ENCODE measurements at places on chromosomes 6 and 20.

DNA sequence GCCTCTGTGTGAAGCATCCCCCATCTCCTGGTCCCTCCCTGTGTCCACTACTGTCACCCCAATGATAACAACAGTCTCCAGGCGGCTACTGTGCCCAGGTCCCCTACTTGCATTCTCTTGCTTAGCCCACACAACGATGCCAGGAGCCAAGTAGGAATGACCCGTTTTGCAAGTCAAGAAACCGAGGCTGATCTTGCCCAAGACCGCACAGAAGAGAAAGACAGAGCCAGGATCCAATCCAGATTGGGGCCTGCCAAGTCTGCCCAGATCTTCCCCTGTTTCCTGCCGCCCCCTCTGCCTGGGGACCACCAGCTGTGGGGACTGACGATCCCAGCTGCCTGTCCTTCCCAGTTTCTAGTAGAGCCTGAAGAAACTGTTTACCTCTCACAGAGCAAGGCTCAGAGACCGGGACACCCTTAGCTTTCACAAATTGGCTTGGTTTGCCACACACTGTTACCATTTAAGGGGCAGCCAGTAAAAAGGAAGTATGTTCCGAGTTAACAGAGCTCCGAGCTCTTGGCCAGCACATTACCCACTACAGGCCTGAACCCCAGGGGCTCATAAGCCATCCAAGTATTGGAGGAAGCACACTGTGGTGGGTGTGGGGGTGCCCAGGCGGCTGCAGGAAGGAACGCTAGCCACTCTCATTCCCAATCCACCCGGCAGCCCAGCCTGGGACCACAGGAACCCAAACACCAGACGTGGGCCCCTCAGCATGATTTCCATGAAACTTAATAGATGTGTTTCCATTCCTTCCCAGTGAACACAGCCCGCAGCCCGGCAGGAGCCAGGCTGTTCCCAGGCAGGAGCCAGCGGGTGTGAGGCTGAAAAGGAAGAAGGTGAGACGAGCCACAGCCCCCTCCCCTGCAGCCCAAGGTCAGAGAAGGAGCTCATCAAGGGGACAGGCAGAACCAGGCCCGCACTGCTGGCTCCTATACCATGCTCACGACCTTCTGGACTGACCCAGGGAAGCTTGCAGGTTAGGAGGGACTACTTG lies 7.9 kb downstream of the KIAA1755 start:
- DNase-seq = no peak

DNA sequence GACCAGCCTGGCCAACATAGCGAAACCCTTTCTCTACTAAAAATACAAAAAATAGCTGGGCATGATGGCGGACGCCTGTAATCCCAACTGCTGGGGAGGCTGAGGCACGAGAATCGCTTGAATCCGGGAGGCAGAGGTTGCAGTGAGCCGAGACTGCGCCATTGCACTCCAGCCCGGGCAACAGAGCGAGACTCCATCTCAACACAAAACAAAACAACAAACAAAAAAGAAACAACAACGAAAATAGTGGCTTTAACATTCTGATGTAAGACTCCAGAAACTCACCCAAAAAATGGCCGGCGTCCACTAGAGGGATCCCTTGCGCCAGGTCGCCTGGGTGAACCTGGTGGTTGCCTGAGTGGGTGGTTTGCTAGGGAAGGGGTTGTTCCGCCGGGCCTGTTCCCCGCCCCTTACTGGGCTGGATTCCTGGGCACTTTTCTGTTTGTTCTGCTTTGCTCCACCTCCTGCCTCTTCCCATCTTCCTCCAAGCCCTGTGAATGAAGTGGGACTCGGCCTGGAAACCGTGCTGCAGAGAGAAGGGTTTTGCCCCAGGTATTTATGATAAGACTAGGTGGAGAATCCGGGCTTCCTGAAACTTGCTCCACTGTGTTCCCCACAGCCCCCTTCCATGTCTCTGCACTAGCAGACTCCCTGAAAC lies 1.5 kb downstream of the PABPC1L start:
- DNase-seq = no peak

DNA sequence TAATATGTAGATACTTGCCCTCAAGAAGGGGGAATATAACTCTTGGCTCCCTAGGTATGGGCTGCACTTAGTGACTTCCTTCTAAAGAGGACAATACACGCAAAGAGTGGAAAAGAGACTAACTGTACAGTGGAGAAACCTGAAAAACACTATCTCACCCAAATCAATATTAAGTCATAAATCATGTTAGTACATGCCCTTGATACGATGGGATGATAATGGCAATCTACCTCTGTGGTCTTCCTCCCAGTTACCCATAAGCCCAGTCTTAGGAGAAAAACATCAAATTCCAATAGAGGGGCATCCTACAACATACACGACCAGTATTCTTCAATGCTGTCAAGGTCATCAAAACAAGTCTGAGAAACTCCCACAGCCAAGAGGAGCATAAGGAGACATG lies 1.3 kb downstream of the TRIM26 start:
- no peak for DNase-seq

DNA sequence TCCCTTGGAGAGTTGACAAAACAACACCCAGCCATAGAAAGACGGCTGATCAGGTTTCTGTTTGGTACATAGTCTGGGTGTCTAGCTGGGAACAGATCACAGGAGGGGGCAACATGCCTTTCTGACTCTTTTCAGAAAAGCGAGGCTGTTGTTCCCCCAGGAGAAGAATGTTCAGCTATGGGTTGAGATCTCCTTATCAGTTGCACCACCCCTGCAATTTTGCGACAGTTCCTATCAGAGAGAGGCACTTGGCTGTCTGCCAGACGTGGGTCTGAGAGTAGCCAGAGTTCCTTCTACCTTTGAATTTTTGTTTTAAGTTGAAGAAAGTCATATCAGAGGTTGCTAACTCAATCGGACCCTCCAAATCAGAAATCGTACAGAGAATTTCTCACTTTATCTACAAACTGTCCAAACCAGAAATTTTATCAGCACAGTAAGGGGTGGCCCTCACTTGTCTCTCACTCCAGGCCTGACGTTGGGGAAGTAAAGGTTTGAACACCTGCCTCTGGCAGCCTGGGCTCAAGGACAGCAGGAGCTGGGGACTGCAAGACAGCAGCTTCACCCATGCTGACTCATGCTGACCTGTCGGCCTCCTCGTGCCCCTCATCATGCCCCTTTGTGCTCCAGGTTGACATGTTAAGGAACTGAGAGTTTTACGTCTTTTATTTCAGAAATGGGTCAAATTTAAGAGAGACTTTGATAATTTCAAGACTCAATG lies 42.3 kb downstream of the TMC2 start:
- DNase-seq = no peak

GRCh38 chr6:159137676-159138075 lies 31.5 kb upstream of the FNDC1 start:
- no peak for DNase-seq

DNA sequence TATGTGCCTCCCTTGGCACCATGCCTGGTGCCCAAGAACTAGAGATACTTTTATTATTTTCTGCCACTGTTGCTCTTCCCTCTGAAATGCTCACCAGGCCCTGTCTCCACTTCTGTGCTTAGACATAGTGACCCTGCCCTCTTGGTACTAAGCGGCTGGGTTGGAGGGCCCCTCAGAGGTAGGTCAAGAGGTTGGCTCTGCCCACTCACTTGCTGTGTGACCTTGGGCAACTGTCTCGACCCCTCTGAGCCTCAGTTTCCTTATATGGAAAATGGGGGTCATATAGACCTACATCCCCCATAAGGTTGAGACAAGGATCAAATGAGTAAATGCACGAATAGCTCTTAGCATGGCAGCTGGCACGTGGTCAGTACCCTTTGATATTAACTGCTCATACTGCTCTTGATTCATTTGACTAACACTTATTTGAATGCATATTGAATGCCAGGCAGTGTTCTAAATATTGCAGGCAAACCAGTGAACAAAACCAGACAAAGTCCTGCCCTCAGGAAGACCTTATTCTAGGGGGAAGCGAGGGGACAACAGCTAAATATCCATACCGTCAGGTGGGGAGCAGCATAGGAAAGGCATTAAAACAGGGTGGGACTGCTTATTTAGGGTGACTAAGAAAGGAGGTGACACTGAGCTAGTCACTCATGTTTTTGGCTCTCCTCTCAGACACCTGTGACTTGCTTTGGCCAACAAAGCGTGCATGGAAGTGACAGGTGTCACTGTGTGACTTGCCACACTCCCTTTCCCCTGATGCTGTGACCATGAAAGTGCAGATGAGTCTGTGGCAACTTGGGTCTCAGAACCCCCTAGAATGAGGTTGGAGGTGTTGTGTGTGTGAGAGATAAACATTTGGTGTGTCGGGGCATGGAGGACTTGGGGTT lies 14.3 kb upstream of the SPO11 start:
- DNase-seq = no peak

GRCh38 chr6:158285656-158286021 lies 26.6 kb upstream of the TULP4 start:
- DNase-seq = no peak

- DNase-seq = no peak
These were observed 321.2 kb upstream of the ADGRB3 start for GRCh38 chr6:68313911-68314310.

- no peak for DNase-seq
These were observed 41.3 kb downstream of the CDYL start for GRCh38 chr6:4817551-4817950.

GRCh38 chr20:14555676-14556075 lies 218.3 kb upstream of the FLRT3 start:
- no peak for DNase-seq

DNA sequence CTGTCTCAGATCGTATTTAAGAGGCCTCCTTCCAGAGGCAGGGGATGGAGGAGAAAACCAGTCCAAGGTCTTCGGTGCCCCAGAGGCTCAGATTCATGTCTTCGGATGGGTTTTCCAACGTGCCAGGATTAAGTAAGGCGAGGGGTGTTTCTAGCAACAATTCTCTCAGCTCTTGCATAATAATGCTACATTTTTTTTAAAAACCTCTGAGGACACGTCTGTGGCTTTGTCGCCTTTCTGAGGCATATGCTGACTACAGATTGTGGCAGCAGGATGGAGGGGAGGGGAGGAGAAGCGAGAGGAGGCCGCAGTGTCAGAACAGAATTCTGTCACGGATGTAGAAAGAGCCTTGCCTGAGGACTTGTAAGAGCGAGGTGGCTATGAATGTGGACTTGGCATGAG lies 17.7 kb upstream of the CCDC167 start:
- no peak for DNase-seq

- no peak for DNase-seq
These were observed 11.8 kb upstream of the STX11 start for GRCh38 chr6:144138542-144138941.

DNA sequence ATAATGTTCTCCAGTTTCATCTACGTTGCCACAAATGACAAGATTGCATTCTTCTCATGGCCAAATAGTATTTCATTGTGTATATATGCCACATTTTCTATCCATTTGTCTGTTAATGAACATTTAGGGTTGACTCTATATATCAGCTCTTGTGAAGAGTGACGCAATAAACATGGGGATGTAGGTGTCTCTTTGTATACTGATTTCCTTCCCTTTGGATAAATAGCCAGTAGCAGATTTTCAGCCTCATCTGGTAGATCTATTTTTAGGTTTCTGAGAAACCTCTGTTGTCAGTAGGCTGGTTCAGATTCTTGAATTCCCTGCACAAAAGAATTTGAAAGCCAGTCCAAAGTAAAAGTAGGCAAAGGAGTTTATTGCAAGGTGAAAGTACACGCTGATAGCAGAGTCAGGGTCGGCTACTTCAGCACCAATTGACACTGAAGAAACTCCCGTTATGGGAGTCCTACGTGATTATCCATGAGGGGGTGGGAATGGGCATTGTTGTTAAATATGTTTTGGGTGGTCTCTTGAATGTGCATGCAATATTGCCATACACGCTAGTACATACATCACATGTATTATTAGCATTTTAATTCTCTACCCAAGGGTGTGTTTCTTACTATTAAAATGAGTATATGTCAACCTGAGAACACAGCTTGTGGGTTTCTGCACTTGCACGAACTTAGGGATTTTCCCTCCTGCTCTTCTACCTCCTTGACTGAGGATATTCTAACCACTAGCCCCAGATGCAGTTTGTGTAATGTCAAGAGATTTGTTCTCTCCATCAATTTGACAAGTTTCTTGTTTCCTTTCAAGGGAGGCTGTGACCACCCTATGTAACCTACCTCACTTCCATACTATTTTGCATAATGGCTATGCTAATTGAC lies 14.4 kb upstream of the SLC17A2 start:
- no peak for DNase-seq

DNA sequence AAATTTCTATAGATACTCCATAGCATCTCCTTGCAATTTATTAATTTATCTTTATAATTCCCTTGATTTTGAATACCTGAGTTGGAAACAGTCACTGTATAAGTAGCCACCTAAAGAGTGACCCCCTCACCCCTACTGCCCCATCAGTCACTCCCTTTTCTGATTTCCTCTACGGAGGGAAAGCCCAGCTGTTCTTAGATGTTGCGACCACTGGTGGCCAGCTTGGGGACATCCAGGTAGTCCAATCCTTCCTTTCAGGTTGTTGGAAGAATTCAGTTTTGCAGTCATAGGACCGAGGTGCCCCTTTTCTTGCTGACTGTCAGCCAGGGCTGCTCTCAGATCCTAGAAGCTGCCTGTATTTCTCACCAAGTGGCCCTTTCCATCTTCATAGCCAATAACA lies 87.8 kb downstream of the BMP6 start:
- no peak for DNase-seq

GRCh38 chr20:20215976-20216727 lies 151.8 kb upstream of the INSM1 start:
- DNase-seq = no peak

DNA sequence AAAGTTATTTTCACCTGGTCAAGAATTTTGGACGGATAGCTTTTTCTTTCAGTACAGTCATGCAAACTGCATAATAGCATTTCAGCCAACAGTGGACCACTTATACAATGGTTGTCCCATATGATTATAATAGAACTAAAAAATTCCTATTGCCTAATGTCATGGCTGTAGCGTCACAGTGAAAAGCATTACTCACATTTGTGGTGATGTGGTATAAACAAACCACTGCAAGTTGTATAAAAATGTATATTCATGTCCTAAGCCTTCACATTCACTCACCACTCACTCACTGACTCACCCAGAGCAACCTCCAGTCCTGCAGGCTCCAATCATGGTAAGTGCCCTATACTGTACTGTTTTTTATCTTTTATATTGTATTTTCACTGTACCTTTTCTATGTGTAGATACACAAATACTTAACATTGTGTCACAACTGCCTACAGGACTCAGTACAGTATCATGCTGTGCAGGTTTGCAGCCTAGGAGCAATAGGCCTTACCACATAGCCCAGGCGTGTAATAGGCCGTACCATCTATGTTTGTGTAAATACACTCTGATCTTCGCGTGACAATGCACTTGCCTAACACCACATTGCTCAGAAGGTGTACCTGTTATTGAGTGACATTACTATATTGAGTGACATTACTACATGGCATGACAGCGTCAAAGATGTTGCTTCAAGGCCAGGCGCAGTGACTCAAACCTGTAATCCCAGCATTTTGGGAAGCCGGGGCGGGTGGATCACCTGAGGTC lies 17.9 kb downstream of the ABHD12 start:
- DNase-seq = no peak

DNA sequence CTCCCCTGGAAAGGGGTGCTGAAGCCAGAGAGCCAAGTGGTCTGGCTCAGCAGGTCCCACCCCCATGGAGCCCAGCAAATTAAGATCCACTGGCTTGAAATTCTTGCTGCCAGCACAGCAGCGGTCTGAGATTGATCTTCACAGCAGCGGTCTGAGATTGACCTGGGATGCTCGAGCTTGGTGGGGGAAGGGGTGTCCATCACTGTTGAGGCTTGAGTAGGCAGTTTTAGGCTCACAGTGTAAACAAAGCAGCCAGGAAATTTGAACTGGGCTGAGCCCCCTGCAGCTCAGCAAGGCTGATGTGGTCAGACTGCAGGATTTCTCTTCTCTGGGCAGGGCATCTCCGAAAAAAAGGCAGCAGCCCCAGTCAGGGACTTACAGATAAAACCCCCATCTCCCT lies 41.3 kb upstream of the B3GAT2 start:
- DNase-seq = no peak

All from uterus (tissue), 4 donors.